Smooth muscle cell of the umbilical artery (primary cell): ENCODE measurements at places on chromosomes 3 and 15. TPM values are rescaled to one million over a fixed set of nuclear protein-coding genes. Genes with fewer than 3 reads are reported as not detected.

The PRSS50 gene
- total RNA-seq: not detected in 2 replicates

The LRRC58 gene
- 20.2 and 26.5 TPM in 2 replicates for total RNA-seq

The RPL39L gene
- 9.2 and 9.6 TPM in 2 replicates for total RNA-seq

The ADPGK gene
- 101 and 123 TPM in 2 replicates for total RNA-seq

The TMEM44 gene
- total RNA-seq: 17.2 and 27.5 TPM in 2 replicates

The NLGN1 gene
- 0.59 and 0.92 TPM in 2 replicates for total RNA-seq

The ITIH1 gene
- total RNA-seq: not detected in 2 replicates

The GTPBP8 gene
- 34.7 and 41.1 TPM in 2 replicates for total RNA-seq

The RBP2 gene
- not detected in 2 replicates for total RNA-seq

The IQCH gene
- 4.2 and 4.7 TPM in 2 replicates for total RNA-seq

The RTP3 gene
- total RNA-seq: not detected in 2 replicates

The TARS3 gene
- 13.9 and 14.3 TPM in 2 replicates for total RNA-seq

The NOP10 gene
- 116 and 182 TPM in 2 replicates for total RNA-seq

The CD276 gene
- total RNA-seq: 175 and 256 TPM in 2 replicates

The CAPN3 gene
- total RNA-seq: 0.74 and 4.2 TPM in 2 replicates

The SEMA3F gene
- total RNA-seq: 0.23 and 0.30 TPM in 2 replicates
